Temporal lobe (tissue), 4 donors: ENCODE measurements at places on chromosomes 4 and X. TPM values are rescaled to one million over a fixed set of nuclear protein-coding genes. Genes with fewer than 3 reads are reported as not detected.

The HOPX gene
- 58.0 TPM for total RNA-seq

The PFKFB1 gene
- 0.25 TPM for total RNA-seq

The XAGE2 gene
- total RNA-seq, result not detected

The NPNT gene
- 47.9 TPM for total RNA-seq

The MAPK10 gene
- 163 TPM for total RNA-seq

The BLOC1S4 gene
- total RNA-seq, result 9.3 TPM

The ANK2 gene
- 574 TPM for total RNA-seq

The ANXA10 gene
- 0.25 TPM for total RNA-seq

The MYL5 gene
- total RNA-seq, result 6.4 TPM

The SRPK3 gene
- total RNA-seq, result 0.25 TPM

The EFNB1 gene
- 19.4 TPM for total RNA-seq

The GPR119 gene
- total RNA-seq, result not detected

The PABPC5 gene
- 8.9 TPM for total RNA-seq
